ENCODE measurements at places on chromosomes 12 and 14.

GRCh38 chr14:35821564-35822411 lies 4.3 kb upstream of the BRMS1L start:
- DNase-seq: no peak

GRCh38 chr14:46488374-46488773 lies 163.2 kb downstream of the RPL10L start:
- DNase-seq: no peak

DNA sequence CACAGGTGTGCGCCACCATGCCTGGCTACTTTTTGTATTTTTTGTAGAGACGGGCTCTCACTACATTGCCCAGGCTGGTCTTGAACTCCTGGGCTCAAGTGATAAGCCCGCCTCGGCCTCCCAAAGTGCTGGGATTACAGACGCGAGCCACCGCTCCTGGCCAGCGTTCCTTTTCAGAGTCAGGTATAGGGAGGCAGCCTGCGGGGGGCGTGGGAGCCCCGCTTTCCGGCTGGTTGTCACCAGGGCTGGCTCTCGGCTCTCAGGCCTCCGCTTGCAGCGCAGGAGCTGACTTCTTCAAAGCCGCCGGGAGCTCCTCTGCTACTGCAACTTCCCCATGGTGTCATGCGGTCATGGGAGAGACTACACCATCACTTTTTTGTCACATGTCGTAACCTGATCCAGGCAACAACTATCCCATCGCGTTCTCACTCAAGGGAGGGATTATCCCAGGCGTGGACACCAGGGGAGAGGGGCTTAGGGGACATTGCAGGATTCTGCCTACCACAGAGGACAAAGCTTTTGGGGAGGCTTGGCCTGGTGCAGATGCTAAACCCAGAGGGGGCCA lies 129.4 kb downstream of the SCARB1 start:
- no peak for DNase-seq

- DNase-seq: no peak
Measured at GRCh38 chr14:90509403-90509802, 112.6 kb downstream of the CALM1 start.

DNA sequence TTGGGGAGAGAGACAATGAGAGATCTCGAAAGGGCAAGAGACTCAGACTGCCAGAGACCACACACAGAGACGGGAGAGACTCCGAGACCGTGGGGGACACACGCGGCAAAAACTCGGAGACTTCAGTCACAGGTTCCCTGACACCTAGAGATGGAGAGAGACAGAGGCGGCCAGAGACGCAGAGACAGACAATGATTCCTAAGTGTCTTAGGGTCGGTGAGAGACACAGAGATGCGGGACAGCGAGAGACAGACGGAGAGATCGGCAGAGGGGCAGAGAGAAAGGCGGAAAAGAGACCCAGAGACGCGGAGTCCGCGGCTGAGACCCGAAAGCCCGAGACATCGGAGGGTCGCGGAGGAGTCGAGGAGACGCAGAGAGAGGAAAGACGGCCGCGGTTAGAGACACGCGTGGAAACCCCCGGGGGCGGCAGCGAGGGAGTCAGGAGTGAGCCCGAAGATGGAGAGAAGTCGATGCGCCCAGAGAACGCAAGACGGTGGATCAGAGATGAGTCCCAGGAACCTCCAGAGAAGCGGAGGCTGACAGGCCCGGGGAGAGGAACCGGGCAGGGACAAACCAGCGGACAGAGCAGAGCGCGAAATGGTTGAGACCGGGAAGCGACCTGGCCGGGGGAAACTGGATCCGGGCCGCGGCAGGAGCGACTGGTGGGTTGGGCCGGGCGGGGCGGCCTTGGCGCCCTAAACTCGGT lies 7.8 kb downstream of the LHX5 start:
- DNase-seq: no peak

DNA sequence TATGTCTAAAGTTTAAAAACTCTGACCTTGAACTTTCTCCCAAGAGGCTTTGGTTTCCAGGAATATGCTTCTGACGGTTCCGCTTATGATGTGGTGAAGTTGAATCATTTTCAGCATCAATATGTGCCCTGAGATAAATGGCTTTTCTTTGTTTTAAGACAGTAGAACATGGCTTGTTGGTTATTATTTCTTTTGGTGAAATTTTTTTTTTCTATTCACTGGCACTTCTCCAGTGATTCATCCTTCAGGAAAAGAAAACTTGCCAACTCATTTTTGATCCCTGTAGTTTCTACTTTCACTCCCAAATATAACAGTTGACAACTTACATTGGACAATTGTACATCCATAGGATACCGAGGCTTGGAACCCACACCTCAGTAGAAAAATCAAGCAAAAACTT lies 1301.2 kb upstream of the FLRT2 start:
- DNase-seq: no peak

DNA sequence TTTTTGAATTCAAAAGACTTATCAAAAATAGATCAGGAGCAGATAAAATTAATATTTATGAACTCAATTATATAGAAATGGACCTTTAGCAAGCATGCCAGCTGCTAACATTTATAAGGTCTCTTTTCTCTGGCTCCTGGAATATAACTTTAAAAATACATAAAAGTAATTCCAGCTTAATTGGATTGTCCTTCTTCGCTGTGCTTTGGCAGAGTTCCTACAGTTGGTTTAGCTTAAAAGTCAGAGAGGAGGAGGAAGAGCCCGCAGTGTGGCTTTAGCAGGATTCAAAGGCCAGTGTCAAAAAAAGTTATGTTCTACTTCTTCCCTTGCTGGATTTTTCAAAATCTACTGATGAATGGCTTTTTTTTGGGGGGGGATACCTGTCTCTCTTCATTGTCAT lies 1484.9 kb upstream of the TMEM132C start:
- DNase-seq: no peak

- DNase-seq: no peak
Measured at GRCh38 chr12:116423094-116423493, 136.1 kb upstream of the MAP1LC3B2 start.

- DNase-seq: no peak
Measured at GRCh38 chr14:65079201-65079600, 23.1 kb downstream of the MAX start.

GRCh38 chr12:109304485-109304884 lies 4.6 kb downstream of the FOXN4 start:
- no peak for DNase-seq

DNA sequence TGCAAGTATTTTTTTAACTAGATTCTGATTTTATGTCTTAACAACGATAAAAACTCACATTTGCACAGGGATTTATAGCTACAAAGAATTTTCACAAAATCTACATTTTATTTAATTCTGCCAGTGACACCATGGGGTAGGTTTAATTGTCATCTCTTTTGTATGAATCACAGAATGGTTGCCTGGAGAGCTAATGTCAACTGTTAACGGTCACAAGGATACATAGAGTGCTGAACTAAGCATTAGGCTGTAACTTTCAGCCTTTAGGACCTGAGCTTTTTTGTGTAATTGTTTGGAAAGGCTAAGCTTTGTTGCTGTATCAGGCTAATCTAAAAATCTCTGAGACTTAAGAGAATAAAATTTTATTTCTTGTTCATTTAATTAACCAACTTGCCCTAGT lies 465.3 kb upstream of the TBX3 start:
- no peak for DNase-seq

All from NCI-H2081 treated with DMSO at 0.1 percent for 48 hours (cell line).